NT2/D1 (cell line): ENCODE measurements at places on chromosomes 1 and 21.

DNA sequence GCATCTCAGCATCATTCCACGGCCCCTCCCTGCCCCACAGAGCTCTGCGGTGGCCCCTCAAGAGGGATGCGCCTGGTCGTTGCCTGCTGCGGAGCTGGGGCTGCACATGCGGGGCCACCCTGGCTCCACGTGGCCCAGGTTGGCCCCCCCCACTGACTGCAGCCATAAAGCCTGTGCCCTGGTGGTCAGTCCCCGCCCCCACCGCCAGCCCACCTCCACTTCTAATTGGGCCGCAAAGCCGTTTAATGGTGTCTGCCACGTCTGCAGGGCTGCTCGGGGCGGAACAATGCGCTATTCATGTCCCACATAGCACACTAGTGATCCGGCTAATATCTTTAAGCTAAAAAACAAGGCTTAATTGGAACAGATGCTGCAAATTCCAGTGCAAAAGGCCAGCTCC is 33.5 kb upstream of the ACTRT2 start:
- no peak for DNase-seq

DNA sequence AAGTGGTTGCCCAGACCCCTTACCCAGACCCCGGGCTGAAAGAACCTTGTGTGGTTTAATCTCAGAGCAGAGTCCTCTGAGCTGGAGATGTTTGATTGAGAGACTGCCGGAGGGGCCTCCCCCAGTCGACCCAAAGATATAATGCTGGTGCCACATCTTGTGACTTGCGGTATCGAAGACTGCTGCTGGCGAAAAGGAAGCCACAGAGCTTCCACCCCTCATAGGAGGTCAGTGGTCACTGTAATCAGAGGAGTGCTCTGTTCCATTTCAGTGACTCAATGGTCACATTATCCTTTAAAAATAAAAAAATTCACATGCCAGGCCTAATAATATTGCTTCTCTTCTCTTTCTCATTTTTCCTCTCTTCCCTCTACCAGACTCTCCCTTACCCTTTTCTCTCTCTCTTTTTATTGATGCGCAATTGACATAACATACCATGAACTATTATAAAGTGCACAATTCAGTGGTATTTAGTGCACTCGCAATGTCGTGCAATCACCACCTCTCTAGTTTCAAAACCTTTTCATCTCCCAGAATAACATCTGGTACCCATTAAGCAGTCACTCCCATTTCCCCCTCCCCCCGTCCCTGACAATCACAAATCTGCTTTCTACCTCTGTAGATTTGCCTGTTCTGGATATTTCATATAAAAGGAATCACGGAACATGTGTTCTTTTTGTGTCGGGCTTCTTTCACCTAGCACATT is 52.6 kb upstream of the LYST start:
- no peak for DNase-seq

- DNase-seq = no peak
Observed at GRCh38 chr1:222138095-222138494, 396.2 kb upstream of the DUSP10 start.

- no peak for DNase-seq
Observed at GRCh38 chr1:108691128-108691941, 775 bp upstream of the PRPF38B start.

GRCh38 chr1:246111570-246111969 is 395.5 kb downstream of the SMYD3 start:
- no peak for DNase-seq

DNA sequence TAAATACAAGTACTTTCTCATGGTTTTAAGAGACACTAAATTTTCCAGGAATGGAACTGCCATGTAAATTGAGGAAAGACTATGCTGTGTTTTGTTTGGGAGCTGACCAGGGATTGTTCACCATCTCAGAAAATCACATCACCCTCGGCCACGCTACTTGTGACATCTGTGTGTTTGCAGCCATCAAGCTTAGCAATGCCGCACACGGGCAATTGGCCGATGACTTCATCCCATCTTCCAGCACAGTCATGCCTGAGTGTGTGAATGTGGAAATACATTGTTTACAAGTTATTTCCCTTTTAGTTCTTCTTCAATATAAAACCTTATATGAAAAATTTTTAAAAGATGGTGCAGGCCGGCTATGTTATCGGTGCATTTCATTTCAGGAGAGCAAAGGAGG is 121.6 kb downstream of the GLIS1 start:
- no peak for DNase-seq

DNA sequence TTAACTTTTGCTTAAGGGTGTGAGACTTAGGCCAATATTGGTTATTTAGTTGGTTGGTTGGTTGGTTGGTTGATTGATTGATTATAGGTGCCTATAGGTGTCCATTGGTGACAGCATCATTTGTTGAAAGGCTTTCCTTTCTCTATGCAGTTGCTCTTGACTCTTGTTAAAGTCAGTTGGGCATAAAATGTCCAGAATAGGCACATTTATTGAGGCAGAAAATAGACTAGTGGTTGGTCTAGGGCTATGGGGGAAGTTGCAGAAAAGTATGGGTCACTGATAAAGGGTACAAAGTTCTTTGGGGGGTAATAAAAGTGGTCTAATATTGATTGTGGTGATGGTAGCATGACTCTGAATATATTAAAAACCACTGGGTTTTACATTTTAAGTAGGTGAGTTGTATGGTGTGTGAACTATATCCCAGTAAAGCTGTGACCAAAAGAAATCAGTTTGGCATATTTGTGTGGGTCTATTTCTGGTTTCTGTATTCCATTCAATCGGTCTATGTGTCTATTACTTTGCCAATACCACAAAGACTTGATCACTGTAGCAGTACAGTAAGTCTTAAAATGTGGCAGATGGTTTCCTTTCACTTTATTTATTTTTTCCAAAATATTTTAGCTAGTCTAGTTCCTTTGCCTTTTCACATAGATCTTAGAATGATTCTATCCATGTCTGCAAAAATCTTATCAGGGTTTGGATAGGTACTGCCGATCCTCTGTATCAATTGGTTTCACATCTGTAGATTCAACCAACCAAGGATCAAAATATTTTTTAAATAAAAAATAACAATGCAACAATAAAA is 63.0 kb downstream of the ATP1A1 start:
- no peak for DNase-seq

DNA sequence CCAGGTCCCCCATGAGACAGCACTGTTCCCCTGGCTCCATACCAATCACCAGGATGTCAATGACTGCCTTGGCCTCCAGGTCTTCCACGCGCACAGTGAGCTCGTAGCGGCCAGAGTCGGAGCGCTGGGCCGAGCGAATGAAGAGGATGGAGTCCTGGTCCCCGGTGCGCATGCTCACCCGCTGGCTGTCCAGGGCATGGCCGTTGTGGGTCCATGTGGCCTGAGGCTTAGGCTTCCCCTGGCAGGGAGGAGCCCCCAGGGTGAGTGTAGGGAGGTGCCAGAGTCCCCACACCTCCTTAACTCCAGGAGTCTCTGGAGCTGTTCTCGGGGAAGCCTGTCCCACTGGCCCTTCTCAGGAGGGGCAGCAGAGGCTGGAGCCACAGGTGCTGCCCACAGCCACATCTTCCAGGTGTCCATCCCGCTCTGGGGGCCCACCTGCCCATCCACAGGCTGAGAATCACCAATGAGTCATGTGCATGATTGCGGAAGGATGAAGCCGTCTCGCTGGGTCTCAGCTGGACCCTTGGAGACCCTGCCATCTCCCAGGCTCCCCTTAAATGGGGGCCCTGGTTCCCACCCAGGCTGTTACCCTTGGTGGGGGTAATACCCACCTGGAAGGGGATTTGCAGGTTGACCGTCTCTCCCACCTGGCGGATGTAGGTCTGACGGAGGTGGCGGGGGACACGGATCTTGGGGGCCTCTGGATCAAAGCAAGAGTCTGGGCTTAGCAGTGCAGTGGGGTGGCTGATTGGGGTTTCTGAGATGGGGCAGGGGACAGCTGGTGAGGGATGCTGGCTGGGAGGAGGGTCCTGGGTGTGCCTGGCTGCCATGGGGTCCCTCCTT is 4.1 kb downstream of the MYBPH start:
- no peak for DNase-seq

- DNase-seq = no peak
Observed at GRCh38 chr1:63014267-63014666, 230.3 kb downstream of the ATG4C start.

DNA sequence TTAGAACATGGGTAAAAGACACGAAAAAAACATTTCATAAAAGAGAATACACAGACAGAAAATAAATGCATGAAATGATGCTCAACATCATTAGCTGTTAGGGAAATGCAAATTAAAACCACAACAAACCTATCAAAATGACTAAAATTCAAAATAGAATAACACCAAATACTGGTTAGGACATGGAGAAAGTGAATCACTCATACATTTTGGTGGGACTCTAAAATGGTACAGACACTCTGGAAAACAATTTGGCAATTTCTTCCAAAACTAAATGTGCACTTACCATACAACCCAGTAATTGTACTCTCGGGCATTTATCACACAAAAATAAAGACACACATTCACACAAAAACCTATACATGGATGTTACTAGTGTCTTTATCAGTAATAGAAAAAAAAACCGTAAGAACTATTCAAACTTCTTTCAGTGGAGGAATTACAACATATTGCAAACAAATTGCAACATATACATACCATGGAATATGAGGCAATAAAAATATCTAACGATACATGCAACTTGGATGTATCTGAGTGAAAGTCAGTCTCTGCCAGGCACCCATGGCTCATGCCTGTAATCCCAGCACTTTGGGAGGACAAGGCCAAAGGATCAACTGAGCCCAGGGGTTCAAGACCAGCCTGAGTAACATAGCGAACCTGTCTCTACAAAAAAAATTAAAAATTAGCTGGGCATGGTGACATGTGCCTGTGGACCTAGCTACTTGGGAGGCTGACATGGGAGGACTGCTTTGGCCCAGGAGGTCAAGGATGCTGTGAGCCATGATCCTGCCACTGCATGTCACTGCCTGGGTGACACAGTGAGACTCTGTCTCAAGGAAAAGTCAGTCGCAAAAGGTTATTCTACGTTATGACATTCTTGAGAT is 19.6 kb downstream of the HSF2BP start:
- DNase-seq = no peak

DNA sequence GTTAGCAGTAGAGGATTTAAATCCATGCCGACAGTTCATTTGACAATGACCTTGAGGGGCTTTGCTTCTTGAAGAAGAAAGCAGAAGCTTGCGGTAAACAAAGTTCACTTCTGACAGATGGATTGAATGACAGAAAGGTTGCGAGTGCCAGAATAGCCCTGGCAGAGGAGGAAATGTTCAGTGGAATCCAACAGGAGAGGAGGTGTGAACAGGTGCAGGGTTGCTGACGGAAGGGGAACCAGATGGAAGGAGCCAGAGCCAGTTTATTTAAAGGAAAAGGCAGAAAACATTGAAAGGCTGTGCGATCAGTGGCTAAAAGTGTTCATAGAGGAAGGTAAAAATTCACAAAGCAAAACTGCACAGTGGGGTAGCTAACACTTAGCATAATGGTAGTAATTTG is 141.0 kb downstream of the SDCCAG8 start:
- no peak for DNase-seq

- DNase-seq = no peak
Observed at GRCh38 chr1:43056981-43057391, 98.3 kb upstream of the SLC2A1 start.

GRCh38 chr1:107451715-107452114 is 310.9 kb downstream of the NTNG1 start:
- DNase-seq = no peak

- no peak for DNase-seq
Observed at GRCh38 chr1:208538587-208538986, 294.4 kb upstream of the PLXNA2 start.

DNA sequence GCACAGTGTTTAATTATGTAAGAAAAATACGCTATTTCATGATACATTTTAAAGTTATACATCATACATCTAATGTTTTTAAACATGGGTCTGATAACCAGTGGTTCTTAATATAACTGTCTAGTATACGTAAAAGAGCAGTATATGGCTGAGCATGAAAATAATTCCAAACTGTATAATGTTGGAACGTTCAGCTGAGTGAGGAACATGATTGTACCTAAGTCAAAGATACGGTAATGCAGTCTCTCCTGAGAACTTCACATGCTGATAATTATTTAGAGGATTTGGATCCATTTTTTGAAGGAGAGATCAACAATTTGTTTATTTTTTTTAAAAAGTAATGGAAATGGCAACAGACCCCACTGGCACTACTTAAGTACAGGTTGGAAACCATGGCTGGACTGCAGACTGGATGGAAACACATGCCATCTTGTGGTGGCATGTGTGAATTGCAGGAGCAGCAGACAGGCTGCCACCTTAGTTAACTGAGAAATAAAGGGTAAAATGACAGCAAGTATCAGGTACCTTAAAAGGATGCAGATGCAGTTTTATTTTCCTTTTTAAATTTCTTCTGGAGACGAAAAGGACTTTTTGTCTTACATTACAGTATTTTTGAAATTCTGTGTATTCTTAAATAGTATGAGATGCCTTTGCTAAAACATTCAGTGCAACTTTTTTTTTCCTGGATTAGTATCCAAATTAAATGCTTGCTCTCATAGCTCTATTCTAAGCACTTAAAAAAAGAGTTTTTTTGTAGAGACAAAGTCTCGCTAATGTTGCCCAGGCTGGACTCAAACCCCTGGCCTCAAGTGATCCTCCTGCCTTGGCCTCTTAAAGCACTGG is 73.8 kb downstream of the MTR start:
- DNase-seq = peak; percentile 79

DNA sequence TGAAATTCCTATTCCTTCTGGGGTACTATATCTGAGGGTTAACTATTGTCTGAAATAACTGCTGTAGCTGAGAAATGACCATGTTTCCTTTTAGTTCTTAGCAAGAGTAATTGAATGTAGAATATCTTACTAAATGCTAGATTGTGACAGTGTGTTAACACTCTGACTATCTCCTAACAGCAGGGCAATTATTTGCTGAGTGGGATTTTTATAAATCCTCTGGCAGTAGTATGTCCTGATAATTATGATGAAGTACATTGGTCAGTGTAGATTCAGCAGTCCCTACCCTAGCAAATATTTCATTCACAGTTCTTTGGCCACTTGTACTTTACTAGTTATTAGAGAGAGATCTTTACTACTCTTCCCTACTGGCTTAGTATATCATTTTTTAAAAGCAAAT is 138.6 kb downstream of the SPATA17 start:
- DNase-seq = no peak

- no peak for DNase-seq
Observed at GRCh38 chr1:234940841-234941240, 187.8 kb downstream of the TOMM20 start.
